ENCODE measurements at places on chromosomes 12 and 14.

GRCh38 chr12:120534703-120535655 is 823 bp downstream of the RNF10 start:
- DNase-seq, result peak; percentile 39

DNA sequence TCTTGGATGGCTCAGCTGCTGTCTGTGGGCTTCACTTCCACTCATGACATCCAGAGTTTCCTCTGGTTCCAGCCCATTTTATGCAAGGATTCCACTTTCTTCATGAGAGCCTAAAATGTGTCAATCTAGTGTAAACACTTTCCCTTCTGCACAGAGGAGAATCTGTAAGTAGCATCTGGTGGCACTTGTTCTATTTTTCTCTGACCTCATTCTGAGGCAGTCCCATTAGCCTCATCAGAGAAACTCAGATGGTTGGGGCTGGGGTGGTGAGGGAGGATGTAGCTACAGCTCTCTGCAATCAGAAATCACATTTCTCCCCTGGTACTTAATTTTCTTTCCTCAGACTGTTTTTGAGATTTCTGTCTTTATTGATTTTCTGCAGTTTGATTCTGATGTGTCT is 81.6 kb downstream of the PRMT8 start:
- DNase-seq, result no peak

DNA sequence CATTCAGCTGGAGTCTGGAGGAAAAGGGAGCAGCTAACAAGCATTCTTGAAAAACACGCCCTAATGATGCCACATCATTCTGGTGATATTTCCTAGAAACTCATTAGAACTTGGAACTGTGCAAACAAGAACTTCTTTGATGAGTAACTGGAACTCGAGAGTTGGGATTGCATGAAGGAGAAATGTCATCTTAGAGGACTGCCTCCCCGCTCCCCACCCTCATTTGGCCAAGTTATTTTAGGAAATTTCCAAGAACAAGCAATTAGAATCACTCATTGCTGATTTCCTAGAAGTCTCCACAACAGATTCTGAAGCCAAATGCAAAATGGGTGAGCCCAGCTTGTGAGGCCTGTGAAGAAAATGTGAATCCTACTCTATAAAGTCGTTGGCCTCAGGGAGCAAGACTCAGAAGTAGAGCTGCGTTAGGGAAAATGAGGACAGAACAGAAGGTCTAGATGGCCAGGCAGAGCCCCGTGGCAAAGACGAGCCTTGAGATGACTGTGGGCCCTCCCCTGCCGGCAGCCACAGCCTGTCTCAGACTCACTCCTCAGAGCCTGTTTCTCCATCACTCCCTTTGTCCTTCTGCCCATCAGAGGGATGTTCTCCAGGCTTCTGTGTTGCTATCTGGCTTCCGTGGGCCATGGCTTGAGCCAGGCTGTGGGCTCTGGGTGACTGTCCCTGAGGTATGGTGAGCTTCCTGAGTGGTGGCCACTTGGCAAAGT is 38.4 kb downstream of the RTL1 start:
- no peak for DNase-seq

DNA sequence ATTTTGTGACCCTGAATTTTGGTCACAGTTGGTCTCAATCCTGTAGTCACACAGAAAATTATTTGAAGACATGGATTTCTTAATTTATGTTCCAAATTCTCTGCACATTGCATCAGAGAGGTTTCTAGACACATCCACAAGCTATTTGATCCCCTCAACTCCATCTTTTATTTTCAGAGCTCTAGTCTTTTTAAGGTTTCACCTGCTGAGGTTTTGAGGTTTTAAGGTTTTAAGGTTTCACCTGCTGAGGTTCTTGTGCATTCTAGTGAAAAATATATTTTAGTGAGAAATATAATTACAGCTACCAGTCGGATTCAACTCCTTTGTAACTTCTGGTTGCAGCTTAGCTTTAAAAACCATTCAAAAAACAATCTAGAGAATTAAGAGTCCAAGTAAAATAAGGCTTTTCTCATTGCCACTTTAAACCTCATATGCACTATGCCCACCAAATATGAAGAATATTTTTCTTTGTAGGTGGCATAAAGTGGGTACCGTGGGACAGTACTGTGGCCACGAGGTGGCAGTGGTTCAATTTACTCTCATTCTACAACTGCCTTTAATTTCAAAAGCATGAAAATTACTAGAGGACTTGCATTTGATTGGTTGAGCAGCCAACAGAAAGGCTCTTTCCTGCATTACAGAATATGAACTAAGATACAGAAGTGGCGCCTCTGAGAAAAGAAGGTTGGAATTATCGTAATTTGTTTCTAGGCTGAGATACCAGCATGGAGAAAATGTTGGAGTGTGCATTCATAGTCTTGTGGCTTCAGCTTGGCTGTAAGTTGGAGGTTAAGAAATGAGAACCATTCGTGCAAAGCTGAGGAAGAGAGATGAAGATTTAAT is 366.5 kb upstream of the OR4E1 start:
- peak; percentile 64 for DNase-seq

GRCh38 chr12:109927622-109928021 is 27.5 kb downstream of the TCHP start:
- peak; percentile 58 for DNase-seq

DNA sequence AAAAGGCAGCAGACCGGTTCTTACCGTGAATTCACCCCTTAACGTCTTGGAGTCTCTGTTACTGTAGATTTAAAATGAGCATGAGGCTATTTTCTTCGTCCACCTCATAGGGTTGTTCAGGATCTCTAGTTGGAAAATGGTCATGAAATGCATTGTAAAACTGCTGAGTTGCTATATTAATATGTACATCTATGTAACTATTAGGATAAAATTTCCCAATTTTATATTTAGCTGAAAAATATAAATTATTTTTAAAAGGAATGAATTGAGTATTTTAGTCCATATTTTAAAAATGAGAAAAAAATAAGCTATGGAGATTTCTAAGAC is 272.7 kb downstream of the ALG10B start:
- DNase-seq, result no peak

DNA sequence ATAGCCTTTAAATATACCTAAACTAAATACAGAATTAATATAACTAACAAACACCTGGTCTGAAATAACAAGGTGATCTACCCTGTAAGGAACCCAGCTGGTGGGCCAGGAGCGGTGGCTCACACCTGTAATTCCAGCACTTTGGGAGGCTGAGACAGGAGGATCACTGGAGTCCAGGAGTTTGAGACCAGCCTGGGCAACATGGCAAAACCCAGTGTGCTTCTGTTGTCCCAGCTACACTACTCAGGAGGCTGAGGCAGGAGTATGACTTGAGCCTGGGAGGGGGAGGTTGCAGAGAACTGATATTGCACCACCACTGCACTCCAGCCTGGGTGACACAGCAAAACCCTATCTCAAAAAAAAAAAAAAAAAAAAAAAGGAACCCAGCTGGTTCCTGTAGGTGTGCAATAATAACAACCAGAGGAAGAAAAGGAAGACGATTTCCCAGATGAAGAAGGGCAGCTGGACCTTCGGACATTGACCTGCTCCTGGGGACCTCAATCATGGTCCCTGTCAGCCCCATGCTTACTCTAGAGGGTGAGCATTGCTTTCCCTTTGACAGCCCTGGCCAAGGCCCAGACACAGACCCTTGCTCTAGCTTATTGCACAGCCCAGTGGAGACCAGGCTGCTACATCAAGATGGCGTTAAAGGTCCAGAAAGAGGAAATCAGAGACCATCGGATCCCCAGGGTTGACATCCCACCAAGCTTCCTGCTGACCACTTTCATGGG is 5.4 kb downstream of the FOS start:
- DNase-seq, result peak; percentile 73

GRCh38 chr12:124829008-124829707 is 34.5 kb downstream of the SCARB1 start:
- DNase-seq, result no peak

- DNase-seq, result no peak
These were observed 306.7 kb downstream of the ADGRD1 start for GRCh38 chr12:131260251-131260905.

GRCh38 chr12:124544311-124544970 is 23.0 kb downstream of the NCOR2 start:
- no peak for DNase-seq

DNA sequence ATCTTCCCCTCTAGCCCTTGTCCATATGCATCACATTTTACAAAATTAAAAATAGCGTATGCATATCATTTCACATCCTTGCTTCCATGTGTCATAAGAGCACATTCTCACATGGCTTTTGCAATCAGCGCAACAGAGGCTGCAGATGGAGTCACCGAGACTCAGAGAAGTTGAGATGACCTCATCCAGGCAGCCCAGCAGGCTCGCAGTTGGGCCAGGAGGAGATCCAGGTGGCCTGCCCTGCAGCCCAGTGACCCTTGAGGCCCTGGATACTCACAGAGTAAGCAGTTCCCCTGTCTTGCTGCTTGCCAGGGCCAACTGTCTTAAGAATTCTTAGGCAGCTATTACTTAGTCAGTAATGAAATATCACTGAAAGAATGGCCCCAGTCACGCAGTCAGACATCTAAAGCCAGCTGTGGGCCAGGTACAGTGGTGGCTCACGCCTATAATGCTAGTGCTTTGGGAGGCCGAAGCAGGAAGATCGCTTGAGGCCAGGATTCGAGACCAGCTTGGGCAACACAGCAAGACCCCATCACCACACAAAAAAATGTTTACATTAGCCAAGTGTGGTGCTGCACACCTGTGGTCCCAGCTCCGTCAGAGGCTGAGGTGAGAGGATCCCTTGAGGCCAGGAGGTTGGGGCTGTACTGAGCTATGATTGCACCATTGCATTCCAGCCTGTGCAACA is 9.1 kb downstream of the CAMKK2 start:
- DNase-seq, result peak; percentile 17

GRCh38 chr14:99966912-99967311 is 98.3 kb upstream of the EVL start:
- DNase-seq, result no peak

GRCh38 chr14:53044486-53044885 is 93.6 kb upstream of the FERMT2 start:
- DNase-seq, result no peak

GRCh38 chr12:48817873-48818830 is at the start of gene CACNB3:
Gene CACNB3, plus strand, starts transcription at chr12:48818496. Its CDS starts 434 bp downstream, at chr12:48818930.
- peak; percentile 67 for DNase-seq

GRCh38 chr12:55930771-55931316 is at the start of gene DGKA:
Gene DGKA, plus strand, starts transcription at chr12:55931162. Its CDS starts 5,342 bp downstream, at chr12:55936504.
- peak; percentile 80 for DNase-seq

GRCh38 chr12:39824505-39825212 is 205.1 kb upstream of the ABCD2 start:
- DNase-seq, result no peak

DNA sequence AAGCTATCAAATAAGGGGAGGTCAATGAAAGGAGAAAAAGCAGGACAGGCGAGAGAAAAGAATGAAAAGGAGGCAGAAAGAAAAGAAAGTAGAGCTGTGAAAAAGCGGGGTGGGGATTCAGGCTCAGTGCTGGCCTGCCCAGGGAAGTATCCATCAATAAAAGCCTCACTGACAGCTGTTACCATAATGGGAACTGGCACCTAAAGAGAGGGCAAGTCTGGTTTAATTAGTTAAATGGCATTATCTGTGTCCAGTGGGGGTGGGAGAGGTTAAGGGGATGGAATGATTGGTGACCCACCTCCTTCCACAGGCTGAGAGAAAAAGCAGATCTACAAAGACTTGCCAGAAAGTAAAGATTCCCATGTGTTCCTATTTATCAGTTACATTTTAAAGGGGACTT is 7.4 kb downstream of the SALL2 start:
- DNase-seq, result no peak

DNA sequence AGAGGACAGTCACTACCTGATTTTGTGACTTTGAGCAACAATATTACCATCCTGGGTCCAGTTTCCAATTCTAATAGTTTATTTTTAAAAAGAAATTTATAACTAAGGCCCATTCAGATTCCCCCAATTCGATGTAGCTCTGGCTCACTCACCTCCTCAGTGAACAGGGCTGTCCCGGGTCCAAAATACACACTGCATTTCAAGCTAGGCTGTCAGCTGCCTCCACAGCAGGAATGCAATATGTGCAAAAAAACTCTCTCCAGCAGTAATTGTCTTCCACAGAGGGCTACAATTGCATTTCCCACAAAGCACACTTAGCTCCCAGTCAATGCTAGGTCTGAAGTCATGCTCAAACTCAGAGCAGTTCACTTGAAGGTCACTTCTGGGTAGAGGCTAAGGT is 39.3 kb upstream of the ZNF641 start:
- DNase-seq, result no peak

- DNase-seq, result no peak
These were observed 20.5 kb downstream of the PPHLN1 start for GRCh38 chr12:42346403-42347002.

DNA sequence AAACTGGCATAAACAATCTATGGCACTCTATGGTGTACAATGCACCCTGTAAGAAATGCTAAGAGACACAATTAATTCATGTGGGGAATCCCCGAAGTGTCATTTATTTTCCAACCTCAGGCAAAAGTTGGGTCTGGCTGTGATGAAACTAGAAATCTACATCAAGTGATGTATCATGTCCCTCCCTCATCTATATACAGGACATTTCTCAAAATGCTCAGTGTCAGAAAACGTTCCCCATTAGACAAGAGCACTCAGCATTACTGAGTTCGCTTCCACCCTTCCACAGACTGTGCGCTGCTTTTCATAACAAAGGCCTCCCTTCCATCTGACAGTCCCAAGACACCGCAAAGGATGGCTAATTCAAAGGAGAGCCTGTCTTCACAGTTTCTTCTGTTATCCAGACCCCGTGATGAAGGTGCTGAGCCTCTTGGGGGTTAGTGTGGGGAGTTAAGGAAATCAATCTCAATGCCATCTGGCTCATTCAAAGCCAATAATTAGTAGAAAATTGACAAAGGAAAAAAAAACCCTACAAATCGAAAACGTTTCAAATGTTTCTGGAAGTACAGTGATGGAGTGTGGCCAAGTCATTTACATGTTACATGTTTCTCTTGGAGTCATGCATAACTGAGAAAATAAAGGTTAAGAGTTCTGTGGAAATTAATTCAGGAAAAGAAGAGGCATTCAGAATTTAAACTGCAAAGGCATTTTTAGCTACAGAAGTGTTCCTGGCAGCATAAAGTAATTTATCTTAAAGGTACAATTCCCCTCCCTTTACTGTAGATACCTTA is 7.5 kb downstream of the CCDC88C start:
- peak; percentile 81 for DNase-seq

GRCh38 chr14:61435563-61436337 is 114.4 kb downstream of the PRKCH start:
- DNase-seq, result no peak

- DNase-seq, result no peak
These were observed 475.4 kb upstream of the SEL1L start for GRCh38 chr14:82009076-82009475.

DNA sequence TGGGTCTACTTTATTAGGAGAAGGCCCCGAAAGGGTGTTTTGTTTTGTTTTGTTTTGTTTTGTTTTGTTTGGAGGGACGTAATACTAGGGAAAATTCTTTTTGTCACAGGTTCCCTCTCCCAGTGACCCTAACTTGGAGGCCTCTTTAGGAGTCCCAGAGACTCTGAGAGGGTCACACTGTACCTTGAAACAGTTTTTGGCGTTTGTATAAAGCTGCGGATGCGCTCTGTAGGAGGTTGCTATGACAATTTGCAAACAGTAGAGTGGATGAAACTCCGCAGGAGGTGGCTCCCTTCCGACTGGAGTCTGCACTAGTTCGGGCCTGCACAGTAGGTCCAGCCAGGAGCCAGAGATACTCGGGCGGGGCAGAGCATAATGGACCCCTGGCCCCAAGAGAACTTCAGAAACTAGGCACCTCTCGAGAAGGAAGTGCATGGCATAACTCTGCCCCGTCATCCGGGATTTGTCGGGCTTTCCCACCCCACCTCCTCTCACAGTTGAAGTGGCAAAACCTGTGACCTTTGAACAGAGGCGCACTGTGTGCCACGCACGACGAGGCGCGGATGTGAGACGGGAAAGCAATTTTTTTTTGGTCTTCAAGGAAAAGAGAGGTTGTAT is 1.3 kb upstream of the DYRK2 start:
- no peak for DNase-seq

GRCh38 chr12:54412348-54412747 is 6.7 kb downstream of the ITGA5 start:
- DNase-seq, result no peak

Data from CD4-positive, alpha-beta T cell treated with Interferon alpha-2 for 1 hour (primary cell).